ENCODE measurements at places on chromosomes 5 and 9.
A peak's percentile ranks its signal among the peaks of the same experiment; 100 is the strongest.

GRCh38 chr9:98774746-98775145 is 21.6 kb downstream of the ANKS6 start:
- DNase-seq: no peak

GRCh38 chr9:90132866-90133265 is 509.8 kb downstream of the DIRAS2 start:
- DNase-seq: no peak

GRCh38 chr5:129804705-129805104 is 56.8 kb downstream of the MINAR2 start:
- DNase-seq: no peak

DNA sequence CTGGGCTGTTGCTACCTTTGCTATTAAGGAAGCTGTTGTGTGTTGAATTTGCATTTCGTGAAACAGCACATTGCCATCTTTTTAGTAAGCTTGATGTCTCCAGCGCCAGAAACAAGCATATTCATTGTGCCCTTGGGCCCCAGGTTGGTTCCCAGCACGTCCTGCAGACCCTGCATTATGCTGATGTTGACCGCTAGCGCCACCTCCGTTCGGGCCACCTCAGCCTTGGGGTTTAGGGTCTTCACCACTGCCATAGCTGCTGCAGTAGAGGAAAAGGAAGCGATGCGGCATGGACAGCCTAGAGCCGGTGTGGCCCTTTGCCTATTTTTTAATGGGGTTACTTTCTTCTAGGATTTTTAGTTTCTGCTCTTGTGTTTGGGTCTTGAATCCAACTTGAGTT is 23.8 kb upstream of the OTULIN start:
- no peak for DNase-seq

GRCh38 chr5:103174147-103174546 is 54.0 kb downstream of the PPIP5K2 start:
- no peak for DNase-seq

- DNase-seq: no peak
Observed at GRCh38 chr5:42514754-42515153, 91.5 kb downstream of the GHR start.

DNA sequence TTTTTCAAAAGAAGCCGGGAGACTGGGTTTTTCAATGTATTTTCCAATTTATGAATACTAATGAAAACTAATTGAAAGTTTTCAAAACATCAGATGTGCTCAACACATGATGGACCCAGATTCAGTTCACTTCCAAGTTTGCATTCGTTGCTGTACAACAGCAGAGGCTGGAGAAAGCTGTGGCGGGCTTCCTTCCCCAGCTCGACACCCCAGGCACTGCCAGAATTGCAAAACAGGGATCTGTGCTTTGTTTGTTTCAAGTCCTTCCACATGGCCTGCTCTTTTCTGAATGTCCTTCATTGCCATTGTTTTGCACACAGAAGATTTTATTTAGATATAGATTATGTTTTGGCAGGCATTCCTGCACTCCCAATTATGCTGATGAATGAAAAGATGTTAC is 30.3 kb upstream of the INSYN2B start:
- no peak for DNase-seq

DNA sequence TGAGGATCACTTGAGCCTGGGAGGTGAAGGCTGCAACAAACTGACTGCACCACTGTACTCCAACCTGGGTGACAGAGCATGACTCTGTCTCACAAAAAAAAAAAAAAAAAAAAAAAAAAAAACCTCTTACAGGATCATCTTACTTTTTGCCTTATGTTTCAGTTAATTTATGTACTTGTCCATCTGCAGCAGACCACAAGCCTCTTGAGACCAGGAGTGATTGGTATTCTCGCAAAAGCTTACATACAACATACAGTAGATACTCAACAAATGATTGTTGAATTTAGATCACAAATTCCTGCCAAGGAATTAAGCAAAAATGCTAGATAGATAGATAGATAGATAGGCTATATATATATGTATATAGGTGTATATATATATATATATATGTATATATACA is 12.4 kb downstream of the CEMIP2 start:
- no peak for DNase-seq

GRCh38 chr9:26650325-26650724 is 242.3 kb downstream of the CAAP1 start:
- DNase-seq: no peak

DNA sequence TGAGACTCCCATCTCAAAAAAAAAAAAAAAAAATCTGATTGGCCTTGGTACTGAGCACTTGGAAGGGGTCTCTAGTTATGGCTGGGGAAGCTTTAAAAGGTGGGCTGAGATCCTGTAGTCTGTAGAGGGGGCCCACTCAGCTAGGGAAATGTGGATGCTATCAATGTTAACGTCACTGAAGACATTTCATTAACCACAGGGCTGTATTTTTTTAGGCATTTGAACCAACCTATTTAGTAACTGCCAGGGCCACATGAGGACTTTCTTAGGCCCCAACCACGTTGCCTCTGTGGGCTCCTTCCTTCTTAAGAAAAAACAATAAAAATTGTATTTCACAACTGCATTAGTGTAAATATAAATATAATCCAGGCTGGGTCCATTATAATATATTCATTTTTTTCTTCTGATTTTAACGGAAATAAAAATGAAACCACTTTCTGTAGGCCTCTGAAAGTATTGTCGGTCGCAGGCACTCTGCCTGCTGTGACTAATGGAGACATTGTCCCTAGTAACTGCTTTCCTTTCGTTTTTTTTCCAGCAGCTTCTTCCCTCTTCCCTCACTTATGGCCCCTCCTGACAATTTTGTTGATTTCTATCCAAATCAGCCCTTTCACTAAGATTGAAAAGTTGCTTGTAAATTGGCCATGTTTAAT is 71.6 kb downstream of the GCNT1 start:
- no peak for DNase-seq

- DNase-seq: peak; percentile 92
Observed at GRCh38 chr5:134648425-134649162, at the start of gene SEC24A. Gene SEC24A (plus strand): TSS chr5:134648785. CDS start chr5:134649077, 292 bp downstream.

- no peak for DNase-seq
Observed at GRCh38 chr5:141039517-141039916, 11.7 kb upstream of the PCDHB1 start.

DNA sequence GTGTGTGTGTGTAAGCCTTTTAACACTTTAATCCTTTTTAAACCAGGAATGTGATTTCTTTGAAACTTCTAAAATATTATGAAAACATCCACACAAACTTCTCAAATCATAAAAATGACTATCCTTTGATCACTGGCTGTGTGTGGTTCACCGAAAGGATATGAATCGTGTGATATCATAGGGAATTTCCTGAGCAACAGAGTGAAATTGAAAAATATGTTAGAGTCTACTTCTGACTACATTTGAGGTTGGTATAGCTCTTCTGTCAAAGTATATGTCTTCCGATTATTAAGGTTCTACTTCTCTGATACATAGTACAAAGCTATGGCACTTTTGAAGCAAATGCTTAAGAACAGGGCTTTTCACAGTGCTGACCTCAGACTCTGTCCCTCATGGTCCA is 40.3 kb downstream of the RGMB start:
- DNase-seq: no peak

DNA sequence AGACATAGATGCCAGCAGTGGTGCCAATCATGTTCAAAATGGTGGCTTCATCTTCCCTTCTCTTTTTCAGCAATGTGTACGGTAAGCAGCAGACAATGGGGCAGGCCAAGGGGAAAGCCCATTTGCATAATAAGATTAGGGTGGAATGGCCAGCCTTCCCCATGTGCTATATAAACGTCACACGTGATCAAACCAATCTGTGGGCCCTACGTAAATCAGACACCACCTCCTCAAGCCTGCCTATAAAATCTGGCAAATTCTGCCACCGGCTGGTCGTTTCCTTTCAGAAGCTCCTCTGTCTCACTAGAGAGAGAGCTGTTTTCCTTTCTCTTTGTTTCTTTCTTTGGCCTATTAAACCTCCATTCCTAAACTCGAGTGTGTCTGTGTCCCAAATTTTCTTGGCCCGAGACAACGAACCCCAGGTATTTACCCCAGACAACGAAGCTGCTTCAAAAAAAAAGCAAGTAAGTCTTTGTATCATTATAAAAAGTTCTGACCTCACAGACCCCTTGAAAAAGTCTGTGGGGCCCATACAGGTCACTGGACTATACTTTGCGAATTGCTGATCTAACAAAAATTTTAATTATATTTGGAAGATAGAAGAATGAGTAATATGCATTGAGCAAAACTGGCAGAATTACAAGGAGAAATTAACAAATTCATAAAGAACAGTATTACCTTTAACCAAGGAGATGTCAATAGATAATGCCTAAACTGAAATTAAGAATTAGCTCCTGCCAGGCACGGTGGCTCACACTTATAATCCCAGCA is 15.2 kb downstream of the ZBTB5 start:
- no peak for DNase-seq

DNA sequence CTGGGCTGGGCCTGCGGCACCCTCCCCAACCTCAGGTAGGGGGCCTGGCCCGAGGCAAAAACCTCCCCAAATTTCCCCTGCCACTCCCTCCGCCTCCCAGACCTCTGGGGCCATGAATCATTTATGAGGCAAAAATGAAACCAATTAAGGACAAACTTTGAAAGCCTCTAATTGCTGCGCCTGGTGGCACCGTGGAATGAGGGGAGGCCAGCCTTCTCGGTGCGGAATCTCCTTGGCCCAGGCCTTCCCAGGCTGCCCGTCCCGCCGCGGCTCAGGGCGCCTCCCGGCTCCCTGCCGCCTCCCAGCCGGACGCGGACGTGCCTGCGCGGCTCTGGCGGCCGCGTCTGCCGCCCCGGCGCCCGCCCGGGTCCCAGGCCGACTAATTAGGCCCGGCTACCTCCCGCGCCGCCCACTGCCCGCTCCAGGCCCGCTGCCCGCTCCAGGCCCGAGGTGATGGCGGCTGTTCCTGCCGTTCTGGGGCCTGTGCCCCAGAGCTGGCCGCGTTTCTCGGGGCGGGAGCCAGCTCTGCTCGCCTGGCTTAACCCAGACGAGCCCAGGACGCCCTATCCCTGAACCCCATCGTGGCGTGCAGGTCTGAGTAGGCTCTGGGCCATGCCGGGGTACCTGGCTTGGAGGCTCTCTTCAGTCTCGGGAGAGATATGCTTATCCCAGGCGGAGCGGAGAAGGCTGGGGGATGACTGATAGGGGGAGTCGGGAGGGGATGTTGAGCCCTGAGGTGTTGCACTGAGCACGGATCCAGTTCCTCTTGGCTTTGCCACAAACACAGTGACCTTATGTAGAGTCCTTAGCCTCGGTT is 20.1 kb downstream of the CXXC5 start:
- no peak for DNase-seq

GRCh38 chr5:146622391-146622790 is 106.4 kb upstream of the GPR151 start:
- no peak for DNase-seq

DNA sequence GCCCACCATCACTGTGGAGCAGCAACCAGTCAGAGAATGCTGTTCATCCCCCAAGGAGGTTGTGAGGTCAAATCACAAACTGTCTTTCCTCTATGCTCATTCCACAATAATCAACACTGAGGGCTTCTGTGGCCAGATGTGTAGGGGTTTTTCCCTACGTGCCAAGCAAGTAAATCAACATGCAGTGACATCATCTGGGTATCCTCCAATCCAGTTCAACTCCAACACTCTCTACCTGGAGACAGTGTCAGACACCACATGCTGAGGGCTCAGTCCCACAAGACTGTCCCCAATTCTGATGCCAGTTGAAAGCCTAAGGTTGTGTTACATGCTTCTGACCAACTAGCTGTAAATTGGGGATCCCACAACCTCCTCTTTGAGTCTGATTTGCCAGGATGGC is 57.3 kb upstream of the DMRT1 start:
- no peak for DNase-seq

DNA sequence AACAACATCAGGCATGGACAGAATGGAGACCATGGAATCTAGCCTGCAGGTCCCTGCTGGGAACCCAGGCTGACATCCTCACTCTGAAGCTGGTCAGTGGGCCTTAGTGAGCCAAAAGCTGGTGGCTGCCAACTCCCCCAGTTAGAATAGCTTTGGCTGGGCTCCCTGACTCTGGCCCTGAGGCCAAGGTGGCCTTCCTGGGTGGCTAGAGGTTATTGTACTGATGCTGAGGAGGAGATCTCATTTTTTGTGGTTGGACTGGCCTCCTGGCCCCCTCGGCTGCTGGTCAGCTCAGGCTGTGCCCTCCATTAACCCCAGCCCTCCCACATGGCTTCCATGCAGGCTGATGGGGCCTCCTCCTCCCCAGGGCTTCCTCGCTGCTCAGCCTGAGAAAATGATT is 101.2 kb upstream of the PANK3 start:
- no peak for DNase-seq

GRCh38 chr9:130746434-130747212 is 53.0 kb downstream of the EXOSC2 start:
- no peak for DNase-seq

GRCh38 chr5:91272858-91273257 is 110.3 kb downstream of the ARRDC3 start:
- peak; percentile 67 for DNase-seq

GRCh38 chr9:83622433-83622938 is 457 bp upstream of the IDNK start:
- no peak for DNase-seq

GRCh38 chr5:130992095-130992494 is 173.0 kb downstream of the HINT1 start:
- no peak for DNase-seq

DNA sequence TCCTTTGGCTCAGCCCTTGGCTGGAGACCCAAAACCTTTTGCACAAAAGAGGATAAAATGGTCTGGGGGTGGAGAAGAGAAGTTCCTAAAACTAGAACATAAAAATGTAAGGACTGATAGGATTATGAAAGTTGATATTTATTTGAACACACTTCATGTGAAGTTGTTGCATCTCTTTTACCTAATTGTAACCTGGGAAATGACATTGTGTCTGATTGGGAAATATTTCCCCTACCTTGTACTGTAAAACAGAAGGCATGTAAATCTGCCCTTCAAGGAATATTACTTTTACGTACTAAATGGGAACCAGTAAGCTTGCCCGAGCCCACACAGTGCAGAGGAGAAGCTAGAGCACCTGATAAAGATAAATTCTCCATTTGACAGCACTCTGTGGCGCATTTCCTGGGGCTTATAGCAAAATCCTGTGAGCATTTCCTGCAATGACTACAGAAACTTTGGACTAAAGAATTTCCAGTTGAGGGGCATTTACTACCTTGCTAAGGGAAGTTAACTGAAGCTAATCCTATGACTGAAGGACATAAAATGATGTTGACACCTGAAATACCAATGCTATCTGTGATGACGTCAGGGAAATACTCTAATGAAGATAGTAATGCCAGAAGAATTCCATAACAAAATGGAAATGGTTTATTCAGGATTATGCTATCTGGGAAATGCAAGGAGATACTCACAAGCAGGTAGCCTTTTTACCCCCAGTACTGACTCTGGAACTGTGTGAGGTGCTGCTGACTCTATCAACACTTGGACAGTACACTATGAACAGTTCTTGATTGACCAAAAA is 78.3 kb upstream of the LIFR start:
- no peak for DNase-seq

DNA sequence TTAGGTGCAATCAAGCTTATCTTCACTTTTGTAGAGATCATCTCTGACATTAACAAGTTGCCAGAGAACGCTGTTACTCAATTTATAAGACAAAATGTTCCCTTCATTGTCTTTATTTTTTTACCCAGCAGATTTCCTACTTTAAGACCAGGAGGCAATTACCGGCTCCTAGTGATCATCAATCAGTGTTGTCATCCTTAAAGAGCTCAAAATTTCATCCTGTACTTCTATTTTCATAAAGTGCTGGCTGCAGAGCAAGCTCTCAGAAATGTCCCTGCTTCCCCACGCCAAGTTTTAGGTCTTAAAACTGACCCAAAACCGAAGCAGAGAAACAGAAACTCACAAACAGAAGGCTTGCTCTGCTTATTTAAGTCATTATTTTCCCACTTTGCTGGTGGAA is 82.9 kb downstream of the PJA2 start:
- DNase-seq: no peak

All from RCC 7860 (cell line).